Gastrocnemius medialis (tissue), 4 donors: ENCODE measurements at places on chromosomes 6 and 20. TPM values are rescaled to one million over a fixed set of nuclear protein-coding genes. Genes with fewer than 3 reads are reported as not detected.

The CTCFL gene
- total RNA-seq: not detected

The ANGPT4 gene
- total RNA-seq: not detected

The PLCB1 gene
- total RNA-seq: 8.0 TPM

The TFAP2B gene
- not detected for total RNA-seq

The DEFB116 gene
- total RNA-seq: not detected

GRCh38 chr6:139053382-139053781, 24.8 kb downstream of the ABRACL start:
- no peak overlapping the region for H3K4me3 ChIP-seq
- no peaks in the 10 kb centered on the region for H3K36me3 ChIP-seq
- no peak overlapping the region for H3K27ac ChIP-seq
- H3K4me1 ChIP-seq: no peaks in the 10 kb centered on the region

GRCh38 chr6:71478834-71479541, 190.4 kb downstream of the OGFRL1 start:
- H3K27me3 ChIP-seq: no peaks in the 10 kb centered on the region
- H3K4me3 ChIP-seq: no peak overlapping the region
- DNase-seq: no peak
- peak overlapping the region; percentile 71 for H3K27ac ChIP-seq
- peaks cover 22% of the 10 kb centered on the region for H3K4me1 ChIP-seq

DNA sequence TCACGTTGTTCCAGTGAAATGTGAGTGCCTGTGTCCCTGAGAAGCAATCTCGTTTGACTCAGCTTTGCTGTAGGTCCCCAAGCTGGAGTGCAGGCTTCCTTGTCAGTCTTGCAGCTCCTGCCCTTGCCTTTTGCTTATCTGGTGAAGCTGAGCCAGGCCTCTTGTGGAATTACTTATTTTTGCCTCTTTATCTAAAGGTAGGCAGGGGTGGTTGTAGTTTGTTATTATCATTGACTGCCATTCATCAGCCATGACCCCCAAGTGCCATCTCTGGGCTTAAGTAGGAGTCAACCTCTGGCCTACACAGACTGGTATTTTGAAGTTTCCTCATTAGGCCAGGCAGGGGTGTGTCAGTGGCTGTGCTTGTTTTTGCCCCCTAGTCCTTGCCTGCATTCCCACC, 2.1 kb downstream of the TMEM14B start:
- no peak for DNase-seq
- no peaks in the 10 kb centered on the region for H3K27me3 ChIP-seq
- H3K4me3 ChIP-seq: no peak overlapping the region
- H3K36me3 ChIP-seq: no peaks in the 10 kb centered on the region

DNA sequence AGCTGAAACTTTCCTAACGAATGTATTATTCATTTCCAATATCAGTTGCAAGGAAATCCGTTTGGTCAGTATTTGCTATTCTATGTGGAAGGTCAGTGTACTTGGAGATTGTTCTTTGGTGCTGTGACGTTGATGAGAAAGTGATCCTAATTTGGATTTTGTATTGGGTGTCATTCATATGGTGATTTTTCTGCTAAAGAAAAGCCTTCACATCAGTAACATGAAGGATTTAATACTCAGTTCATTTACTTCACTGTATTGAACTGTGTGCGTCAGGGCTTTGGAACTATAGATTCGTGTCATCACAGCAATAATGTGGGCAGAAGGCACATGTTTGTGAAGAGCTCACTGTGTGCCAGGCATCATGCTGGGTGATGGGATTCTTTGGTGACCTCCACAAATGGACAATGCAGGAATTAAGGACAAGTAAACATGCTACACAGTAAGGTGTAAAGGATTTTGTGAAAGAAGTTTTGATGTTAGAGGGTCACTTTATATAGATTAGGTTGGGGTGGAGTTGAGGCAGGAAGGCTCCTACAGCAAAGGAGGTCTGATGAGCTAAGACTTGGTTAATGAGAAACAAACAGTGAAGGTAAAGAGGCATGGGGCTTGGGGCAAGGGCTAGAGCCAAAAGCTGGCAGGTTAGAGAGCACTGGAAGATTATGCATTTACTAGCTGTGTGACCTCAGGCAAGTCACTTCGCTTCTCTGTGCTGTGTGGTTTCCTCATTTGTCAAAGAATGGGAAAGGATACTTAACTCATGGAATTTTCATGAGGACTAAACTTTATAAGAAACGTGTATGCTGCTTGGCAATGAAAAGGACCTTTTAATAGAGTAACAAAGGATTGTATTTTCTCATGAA, 12.1 kb downstream of the ARID1B start:
- H3K27ac ChIP-seq: no peak overlapping the region
- H3K36me3 ChIP-seq: no peaks in the 10 kb centered on the region
- no peaks in the 10 kb centered on the region for H3K27me3 ChIP-seq
- peaks cover 91% of the 10 kb centered on the region for H3K4me1 ChIP-seq
- no peak for DNase-seq

GRCh38 chr6:13195803-13196202, 132.5 kb downstream of the TBC1D7 start:
- no peaks in the 10 kb centered on the region for H3K36me3 ChIP-seq
- no peaks in the 10 kb centered on the region for H3K4me1 ChIP-seq

- H3K4me1 ChIP-seq: peaks cover 31% of the 10 kb centered on the region
- peaks cover 17% of the 10 kb centered on the region for H3K36me3 ChIP-seq
- no peak for DNase-seq
- no peaks in the 10 kb centered on the region for H3K27me3 ChIP-seq
Observed at GRCh38 chr6:87590990-87591389, 1.1 kb downstream of the ORC3 start.

GRCh38 chr20:34894723-34895122, 18.3 kb downstream of the ACSS2 start:
- DNase-seq: no peak
- H3K36me3 ChIP-seq: no peaks in the 10 kb centered on the region
- H3K4me1 ChIP-seq: peaks cover 75% of the 10 kb centered on the region
- no peak overlapping the region for H3K27ac ChIP-seq
- no peaks in the 10 kb centered on the region for H3K27me3 ChIP-seq
- no peak overlapping the region for H3K4me3 ChIP-seq
